IMR-90 (cell line): ENCODE measurements at places on chromosomes 4 and X.

DNA sequence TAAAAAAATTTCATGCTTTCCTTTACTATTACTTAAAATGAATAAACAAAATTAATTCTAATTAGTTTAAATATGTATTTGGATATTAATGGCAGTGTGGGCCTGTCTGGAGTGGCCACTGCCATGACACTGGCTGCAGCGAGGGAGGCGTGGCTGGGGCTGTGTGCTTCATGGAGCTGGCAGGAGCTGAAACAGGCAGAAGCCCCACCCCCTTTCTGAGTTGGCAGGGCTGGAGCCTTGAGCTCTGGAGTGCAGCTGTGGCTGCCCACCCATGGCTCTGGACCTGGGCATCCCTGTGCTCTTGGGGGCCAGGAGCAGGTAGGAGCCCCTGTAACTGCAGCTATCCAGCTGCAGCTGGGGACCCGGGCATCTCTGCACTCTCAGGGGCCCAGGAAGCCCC lies 8.2 kb upstream of the HSD17B11 start:
- no peak for DNase-seq

DNA sequence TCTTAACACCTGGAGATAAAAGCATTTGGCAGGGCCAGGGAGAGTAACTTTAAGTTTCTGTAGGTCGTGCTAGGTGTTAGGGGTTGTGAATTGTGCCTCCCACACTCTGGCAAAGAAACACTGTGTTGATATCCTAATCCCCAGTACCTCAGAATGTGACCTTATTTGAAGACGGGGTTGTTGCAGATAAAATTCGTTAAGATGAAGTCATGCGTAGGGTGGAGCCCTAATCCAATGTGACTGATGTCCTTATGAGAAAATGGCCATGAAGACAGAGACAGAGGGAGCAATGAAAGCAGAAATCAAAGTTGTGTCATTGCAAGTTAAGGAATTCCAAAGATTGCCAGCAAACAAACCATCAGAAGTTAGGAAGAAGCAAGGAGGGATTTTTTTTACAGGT lies 40.5 kb upstream of the BBS12 start:
- DNase-seq: no peak

DNA sequence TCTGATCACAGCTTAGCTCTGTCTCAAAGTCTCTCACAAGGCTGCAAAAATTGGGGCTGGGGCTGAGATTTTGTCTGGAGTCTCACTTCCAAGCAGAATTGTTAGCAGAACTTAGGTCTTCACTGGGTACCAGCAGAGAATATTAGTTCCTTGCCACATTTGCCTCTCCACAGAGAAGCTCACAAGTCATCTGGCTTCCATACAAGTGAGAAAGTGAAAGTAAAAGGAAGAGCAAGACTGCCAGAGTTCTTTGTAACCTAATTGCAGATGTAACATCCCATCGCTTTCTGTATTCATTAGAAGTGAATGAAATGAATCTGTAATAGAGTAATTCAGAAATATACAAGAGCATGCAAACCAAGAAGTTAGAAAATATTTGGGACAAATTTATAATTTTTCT lies 624.1 kb upstream of the GNPDA2 start:
- no peak for DNase-seq

DNA sequence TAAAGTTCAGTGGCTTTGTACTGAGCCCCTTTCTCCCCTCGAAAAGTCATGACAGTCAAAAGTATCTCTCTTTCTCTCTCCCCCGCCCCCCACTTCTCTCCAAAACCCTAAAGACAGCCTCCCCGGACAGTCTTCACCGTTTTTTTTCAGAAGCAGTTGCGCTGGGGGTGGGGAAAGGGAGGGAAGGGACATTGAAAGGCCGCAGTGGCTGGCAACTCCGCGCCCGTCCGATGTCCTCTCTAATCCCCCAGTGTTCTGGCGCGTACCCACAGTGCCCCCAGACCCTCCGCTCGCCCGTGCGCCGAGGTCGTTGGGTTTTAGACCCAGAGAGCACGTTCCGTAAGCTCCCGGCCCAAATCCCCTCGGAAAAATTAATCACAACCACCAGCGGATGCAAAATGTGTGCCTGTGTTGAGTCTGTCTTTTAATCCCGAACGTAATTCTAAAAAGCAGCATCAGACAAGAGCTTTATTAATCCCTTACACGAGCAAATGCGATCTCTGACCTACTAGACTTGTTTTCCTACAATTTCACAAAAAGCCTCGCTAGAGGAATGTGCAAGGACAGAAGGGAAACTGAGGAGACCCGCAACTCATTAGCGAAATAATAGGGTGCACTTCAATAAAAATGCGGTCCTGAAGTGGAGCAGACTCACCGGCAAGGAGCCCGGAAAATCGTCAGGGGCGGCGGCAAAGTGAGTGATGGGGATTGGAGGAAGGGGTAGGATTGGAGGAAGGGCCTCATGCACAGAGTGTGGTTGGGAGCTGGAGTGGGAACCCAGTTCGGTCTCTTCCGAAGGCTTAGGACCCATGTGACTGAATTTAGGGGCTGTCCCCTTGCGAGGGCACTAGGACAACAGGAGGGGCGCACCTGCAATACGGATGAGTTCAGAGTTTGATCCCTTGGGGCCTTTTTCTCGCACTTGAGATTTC lies 12.2 kb upstream of the PRDM8 start:
- DNase-seq: no peak

DNA sequence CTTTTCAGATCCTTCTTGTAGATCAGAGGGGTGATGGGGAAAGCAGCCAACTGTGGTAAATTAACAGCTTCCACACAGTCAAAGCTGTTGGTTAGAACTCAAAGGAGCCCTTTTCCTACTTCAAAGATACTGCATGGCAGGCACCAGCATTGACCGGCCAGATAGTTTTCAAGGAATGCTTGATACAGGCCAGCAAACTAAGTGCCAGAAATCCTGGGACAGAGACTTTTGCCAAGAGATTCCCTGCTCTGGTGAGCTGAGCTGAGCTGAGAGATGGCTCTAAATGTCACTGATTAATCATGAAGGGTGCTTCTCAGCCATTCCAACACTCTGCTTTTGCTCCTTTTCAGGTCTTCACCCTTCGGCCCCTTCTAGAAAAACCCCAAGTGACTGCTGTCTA lies 131.6 kb upstream of the MED14 start:
- DNase-seq: no peak

GRCh38 chrX:130109429-130110378 lies 593 bp downstream of the ELF4 start:
- DNase-seq: peak; percentile 27

DNA sequence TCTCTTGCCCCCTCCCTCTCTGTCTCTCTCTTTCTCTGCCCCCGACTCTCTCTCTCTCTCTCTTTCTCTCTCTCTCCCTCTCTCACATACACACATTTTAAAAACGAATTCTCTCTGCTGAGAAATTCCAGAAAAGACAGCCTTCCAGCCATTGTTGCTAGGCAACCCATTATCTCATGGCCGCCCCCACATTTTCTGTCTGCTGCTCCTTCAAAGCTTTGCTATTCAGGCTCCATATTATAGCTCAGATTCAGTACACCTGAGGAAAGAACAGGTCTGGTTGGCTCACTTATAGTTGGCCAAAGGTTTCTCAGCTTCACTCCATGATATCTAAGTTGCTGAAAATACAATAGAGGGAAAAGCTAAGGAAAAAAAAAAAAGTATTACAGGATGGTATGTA lies 174.4 kb upstream of the RADX start:
- no peak for DNase-seq

DNA sequence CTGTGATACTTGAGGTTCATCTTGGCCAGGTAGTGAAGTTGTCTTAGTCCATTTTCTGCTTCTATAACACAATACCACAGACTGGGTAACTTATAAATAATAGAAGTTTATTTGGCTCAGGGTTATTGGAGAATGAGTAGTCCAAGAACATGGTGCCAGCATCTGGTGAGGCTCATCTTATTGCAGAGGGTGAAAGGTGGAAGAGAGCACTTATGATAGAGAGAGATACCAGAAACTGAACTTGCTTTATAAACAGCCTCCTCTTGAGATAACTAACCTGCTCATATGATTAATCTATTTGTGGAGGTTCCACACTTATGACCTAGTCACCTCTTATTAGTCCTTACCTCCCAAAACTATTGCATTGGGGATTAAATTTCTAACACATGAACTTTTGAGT lies 1.6 kb downstream of the C4orf51 start:
- no peak for DNase-seq

DNA sequence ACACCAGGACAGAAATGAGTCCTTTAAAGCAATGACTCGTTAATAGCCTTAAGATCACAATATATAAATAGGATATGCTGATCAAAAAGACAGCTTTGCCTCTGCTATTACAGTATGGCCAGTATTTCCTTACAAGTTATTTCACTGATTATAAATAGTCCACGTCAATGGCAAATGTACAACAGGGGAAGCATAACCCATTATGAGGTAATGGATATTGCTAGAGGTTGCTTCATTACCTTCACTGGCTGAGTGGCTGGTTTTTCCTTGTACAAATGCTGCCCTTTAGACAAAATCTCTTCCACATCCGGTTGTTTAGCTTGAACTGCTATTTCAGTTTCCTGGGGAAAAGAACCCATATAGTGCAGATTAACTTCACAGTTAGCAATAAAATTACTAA lies 764.6 kb upstream of the FTHL17 start:
- no peak for DNase-seq

DNA sequence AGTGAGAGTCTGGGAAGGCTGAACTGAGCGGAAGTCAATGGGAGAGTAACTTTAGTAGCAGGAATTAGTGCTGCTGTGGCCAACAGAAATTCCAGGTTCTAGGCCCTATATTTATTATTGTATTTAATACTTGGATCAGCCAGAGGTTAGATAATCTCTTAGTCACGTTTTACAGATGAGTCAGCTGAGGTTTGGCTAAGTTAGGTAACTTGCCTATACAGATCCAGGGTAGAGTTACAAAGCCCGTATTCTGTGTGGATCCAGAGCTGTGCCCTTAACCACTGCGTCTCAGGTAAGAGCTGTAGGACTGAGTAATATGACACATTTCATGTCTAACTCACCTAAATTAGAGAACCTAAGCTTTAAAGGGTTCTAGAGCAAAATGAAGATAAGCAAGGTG lies 20.5 kb downstream of the PSMD10 start:
- DNase-seq: peak; percentile 88

GRCh38 chr4:87025614-87026041 lies 90.8 kb downstream of the AFF1 start:
- no peak for DNase-seq

DNA sequence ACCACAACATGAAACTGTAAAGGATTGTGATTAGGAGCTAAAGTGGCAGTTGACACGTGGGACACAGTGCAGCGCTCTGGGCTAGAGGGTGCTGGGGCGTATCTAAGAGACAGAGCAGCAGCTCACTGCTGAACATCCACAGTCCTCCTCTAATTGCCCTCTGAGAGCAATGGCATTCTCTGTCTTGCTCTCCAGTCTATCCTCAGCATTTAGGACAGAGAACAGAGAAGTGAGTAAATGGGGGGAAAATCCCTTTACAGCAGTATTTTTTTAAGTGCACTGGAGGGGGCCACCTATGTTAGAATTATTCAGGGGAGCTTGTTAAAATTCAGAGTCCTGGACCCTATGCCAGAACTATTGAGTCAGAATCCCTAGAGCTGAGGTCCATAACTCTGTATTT lies 4.2 kb upstream of the TMEM154 start:
- DNase-seq: no peak

DNA sequence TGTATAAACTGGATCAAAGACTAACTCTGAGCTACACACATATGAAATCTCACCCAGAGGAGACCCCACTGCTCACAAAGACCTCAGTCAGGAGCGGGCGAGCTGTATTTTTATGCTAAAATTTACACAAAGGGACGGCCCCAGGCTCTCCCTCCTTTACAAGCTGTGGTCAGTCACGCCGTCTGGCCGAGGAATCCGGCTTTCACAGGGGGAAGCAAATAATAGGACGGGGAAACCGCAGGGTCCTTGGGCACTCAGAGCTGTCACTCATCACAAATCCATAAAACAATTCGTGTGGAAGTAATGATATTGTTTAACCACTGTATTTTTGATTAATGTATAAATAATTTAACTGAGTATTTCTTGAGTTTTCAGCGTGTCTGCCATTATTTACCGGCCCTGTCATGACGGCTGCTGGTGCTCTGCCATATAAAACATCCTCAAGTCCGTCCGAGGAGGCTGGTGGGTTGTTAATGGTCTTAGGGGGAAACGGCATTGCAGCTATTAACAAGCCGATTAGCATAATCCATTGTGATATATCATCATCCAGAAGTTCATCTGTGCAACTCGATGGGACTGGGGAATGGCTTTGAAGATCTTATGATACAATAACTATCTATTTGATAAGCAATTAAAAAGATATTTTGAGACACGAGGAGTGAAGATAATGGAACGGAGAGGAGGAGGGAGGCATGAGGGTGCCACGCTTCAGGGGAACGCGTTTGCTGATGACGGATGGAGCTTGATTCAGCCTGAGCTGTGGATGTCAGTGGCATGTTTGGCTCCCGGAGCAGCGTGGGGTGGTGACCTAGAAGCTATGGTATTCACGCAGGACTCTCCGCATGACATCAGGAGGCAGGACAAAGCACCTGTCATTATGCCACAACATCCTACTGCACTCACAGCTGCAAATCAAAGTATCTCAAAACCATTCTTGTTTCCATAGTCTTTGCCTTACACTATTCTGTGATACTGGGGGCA lies 150.9 kb downstream of the SHOX start:
- DNase-seq: no peak

- DNase-seq: peak; percentile 93
Observed at GRCh38 chr4:145920205-145920604, 18.4 kb downstream of the ZNF827 start.

DNA sequence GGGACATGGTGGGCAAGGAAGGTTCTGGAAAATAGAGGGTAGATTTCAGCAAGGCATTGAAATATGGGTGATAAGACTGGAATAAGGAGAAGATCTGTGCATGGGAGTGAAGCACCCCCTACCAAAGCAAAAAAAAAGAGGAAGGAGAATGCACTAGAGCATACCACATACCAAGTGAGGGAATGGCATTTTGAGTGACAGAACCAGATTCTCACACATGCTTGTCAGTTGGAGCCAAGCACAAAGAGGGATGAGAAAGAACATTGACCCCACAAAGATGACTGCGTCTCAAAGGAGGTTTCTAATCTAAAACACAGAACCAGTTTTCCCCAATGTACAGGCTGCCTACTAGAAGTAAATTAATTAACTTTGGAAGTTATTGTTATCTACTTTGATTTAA lies 140.3 kb upstream of the SMAD1 start:
- no peak for DNase-seq

GRCh38 chrX:24204958-24205357 lies 55.4 kb downstream of the ZFX start:
- DNase-seq: no peak

DNA sequence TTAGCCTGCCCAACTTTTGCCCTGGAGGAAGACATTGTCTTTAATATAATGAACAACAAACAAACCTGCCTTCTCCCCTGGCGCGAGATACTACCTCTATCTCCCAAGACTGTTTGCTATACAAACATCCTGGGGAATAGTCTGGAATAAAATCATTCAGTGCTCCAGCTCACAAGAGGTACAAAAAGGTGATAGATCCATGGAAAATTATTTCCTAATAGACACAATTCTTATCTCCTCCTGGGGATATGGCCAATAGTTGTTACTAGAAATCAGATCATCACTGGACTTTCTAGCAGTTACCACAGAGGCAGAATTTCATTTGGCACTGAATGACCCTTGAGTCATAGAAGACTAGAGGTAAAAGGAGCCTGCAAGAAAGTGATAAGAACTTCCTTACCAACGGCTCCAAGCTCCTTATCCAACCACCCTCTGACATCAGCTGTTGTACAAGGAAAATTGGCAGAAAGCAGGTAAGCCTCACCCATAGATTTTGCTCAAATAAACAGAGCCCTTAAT lies 38.1 kb downstream of the MID1 start:
- peak; percentile 61 for DNase-seq

- peak; percentile 57 for DNase-seq
Observed at GRCh38 chr4:27217261-27217769, 356.7 kb downstream of the STIM2 start.
